ENCODE measurements at places on chromosomes 1 and 21. TPM values are rescaled to one million over a fixed set of nuclear protein-coding genes. Genes with fewer than 3 reads are reported as not detected.

GRCh38 chr1:198880818-198881597 is 242.2 kb downstream of the PTPRC start:
- DNase-seq: no peak

DNA sequence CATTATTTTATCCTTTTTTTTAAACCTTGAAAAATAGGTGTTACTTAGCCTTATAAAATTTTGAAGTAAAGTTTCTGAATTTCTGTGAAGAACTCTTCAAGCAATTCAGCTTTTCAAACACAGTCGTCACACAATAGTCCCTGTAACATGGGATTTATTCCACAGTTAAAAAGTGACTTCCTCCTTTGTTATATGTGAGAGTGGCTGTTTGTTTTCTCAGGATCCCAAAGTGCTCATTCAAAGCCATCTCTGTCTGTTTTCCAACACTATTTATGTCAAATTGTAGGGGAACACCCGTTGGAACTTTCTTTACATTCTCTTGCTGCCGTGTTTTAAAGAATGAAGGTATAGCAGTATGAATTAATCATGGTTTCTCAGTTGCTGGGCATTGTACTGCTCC is 80.8 kb upstream of the GPR52 start:
- DNase-seq: no peak

DNA sequence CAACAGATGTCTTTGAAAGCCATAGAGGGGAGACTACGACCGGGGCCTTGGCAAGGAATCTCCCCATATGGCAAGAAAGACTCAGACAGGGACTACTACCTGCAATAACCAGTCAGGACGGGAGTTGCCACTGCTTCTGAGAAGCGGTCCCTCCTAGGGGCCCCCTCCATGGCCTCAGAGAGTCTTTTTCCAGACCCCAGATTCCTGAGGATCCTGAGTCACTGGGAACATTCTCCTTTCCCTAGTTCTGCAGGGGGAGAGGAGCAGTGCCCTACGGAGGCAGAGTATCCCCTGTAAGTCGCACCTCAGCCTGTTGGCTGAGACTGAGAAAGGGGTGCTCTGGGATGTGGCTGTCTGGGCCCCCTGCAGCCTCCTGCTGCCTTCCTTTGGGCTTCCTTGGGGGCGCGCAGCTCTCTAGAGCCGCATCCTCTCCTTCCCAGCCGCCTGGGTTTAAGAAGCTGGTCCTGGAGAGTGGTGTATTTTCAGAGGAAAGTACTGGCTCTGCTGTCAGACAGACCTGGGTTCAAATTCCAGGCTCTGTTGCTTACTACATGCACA is 7.8 kb downstream of the GLIS1 start:
- no peak for DNase-seq

The RAB25 gene
- total RNA-seq: 0.89 TPM

The APCS gene
- not detected for total RNA-seq

The FLG2 gene
- not detected for total RNA-seq

Data from activated naive CD4-positive, alpha-beta T cell treated with anti-CD3 and anti-CD28 coated beads, Interleukin-2, amount 50 U/mL, for 72 hours (primary cell).